ENCODE measurements at places on chromosomes 1 and 21.

DNA sequence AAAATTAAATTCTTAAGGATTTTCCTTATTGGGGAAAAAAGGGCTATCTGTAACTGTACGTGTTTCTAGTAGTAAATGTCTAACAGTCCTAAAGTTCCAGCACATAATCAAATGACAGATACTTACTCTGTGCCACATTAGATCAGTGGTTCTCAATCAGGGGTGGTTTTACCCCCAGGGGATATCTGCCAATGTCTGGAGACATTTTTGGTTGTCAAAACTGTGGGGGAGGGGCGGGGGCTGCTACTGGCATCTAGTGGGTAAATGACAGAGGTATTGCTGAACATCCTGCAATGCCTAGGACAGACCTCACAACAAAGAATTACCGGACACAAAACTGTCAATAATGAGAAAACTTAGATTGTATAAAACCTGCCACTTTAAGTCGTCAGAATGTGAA, 33.4 kb upstream of the PTPRC start:
- no peak for DNase-seq

DNA sequence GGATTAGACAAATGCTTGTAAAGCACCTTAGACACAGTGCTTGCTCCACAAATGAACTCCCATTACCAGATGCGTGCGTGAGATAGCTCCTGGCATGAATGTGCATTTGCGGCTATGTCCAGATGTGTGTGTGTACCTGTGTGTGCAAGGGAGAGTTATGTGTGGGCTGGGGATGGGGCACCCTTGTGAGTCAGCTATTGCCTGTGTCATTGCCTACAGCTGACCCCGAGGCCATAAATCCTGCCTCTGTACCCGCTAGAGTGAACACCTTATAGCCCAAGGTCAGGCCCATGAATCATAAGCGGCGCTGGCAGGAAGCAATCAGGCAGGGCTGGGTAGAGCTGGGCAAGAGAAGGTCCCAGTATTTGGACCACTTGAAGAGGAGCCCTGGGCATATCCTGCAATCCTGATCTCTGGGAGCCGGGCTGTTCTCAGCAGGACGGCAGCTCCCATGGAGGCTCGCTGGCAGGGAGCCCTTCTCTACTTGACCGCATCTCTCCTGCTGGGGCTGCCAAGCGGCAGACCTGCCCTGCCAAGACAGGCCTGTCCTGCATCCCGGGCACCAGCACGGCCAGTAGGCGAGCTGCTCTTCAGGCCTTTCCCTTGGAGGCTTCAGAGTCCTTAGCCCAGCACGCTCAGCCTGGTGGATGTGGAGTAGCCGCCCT, 86.4 kb downstream of the TMEM53 start:
- DNase-seq: no peak

- DNase-seq: no peak
Measured at GRCh38 chr21:34726627-34727337, 58.0 kb downstream of the CLIC6 start.

GRCh38 chr21:32198384-32198783, 80.5 kb downstream of the MIS18A start:
- DNase-seq: no peak

GRCh38 chr1:156608036-156608674, 6.9 kb upstream of the GPATCH4 start:
- peak; percentile 33 for DNase-seq

GRCh38 chr1:220153147-220153546, 59.2 kb downstream of the IARS2 start:
- no peak for DNase-seq

DNA sequence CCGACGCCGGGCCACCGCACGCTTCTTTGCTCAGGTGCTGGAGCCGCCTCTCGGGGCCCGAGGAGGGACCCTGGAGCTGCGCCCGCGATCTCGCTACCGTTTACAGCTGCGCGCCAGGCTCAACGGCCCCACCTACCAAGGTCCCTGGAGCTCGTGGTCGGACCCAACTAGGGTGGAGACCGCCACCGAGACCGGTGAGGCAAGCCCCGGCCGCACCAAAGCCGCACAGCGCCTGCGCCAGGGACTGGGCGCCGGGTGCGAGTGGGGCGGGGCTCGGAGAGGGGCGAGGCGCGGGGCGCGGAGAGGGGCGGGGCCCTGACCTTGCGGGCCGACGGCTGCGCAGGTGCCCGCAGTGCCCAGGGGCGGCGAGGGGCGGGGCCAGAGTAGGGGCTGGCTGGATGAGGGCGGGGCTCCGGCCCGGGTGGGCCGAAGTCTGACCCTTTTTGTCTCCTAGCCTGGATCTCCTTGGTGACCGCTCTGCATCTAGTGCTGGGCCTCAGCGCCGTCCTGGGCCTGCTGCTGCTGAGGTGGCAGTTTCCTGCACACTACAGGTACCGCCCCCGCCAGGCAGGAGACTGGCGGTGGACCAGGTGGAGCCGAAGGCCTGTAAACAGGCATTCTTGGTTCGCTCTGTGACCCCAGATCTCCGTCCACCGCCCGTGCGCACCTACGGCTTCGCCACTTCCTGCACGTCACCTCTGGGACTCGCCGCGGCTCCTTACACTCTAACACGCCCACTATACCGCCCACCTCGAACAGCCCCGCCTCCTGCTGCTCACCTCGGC, 9.8 kb upstream of the CDC20 start:
- DNase-seq: peak; percentile 34

DNA sequence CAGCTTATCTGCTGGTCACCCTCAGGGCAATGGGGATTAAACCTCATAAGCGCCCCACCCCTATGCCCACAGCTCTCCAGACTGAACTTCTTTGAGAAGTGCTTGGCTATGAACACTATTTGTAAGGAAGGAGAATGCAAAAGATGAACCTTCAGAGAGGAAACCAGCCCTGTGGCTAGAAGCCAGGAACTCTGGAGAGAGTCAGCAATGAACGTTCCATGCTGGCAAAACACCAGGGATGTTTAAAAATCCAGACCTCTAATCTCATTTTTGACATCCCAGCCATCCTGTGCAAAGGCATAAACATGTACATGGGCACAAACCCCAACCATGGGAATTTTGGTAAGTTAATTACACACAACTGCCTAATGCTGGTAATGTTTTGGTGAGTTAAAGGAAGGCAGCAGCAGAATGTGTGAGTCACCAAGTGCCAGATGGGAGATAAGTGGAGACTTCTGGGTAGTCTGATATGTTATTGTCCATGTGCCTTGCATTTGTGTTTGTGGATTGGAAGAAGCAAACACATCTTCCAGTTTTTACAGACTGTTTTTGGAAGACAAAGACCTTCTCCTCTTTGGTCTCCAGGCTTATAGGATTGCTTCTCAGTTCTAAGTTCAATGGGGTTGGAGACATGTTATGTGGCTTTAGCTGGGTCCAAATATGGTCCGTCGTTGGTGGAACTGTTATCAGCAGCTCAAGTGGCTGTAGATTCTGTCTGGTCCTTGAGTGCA, 174.1 kb upstream of the ETV3 start:
- DNase-seq: no peak

GRCh38 chr1:201217146-201217545, 26.5 kb downstream of the IGFN1 start:
- DNase-seq: no peak

- no peak for DNase-seq
Measured at GRCh38 chr1:65231718-65232330, 77.5 kb upstream of the DNAJC6 start.

- DNase-seq: no peak
Measured at GRCh38 chr1:230818901-230819300, 49.4 kb downstream of the C1orf198 start.

DNA sequence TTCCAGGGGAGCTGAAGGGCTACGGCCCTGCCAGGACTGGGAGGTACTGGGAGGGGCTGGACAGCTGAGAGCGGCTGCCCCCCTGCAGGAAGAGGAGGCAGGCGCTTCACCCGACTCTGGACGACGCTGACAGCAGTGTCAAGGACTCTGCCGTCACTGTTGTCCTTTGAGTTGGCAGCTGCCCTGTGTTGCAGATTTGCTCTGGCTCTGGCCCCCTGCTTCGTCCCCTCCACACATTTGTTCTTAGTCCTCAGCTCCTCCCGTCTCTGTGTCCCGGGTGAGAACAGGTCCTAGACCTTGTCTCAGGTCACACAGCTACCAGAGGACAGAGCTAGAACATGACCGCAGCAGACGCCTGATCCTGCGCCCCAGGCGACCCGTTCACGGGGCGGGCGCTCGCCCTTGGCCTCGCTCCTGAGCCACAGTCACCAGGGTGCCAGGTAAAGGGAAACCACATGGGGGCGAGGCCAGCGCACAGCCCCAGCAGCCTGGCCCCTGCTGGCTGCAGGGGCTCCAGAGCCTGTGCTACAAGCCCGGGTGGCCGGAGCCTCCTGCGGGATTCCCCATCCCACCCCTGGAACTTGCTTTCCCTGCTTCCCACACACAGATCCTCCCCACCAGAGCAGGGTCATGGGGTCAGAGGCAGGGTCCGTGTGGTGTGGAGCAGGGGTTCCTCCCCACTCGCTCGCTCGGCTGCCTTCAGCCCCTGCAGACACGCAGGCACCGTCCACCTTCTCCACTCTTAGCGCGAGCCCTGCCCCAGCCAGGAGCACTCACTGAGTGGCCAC, 10.7 kb upstream of the NPHP4 start:
- no peak for DNase-seq

GRCh38 chr1:203512848-203513584, 19.1 kb downstream of the OPTC start:
- DNase-seq: peak; percentile 21

GRCh38 chr1:22221233-22221780, 78.4 kb upstream of the WNT4 start:
- DNase-seq: no peak

DNA sequence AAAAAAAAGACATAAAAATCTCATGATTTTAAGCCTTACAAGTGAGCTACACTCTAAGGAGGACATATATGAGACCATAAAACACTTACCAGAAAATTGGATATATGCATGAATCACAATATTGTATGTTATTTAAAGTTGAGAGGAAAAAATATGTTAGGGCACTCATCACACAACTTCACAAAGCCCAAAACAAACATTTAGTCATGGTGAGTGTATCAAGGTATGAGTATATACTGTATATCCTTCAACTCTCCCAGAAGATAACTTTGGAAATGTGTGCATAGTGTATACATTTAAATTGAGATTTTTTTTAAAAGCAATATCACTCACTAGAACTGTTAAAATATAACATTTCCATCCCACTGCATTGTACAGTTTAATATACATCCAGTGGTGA, 259.3 kb downstream of the SRGAP2C start:
- DNase-seq: no peak

GRCh38 chr1:235423214-235423652, 56.0 kb downstream of the TBCE start:
- DNase-seq: no peak

GRCh38 chr21:38376235-38376634, 119.4 kb downstream of the KCNJ15 start:
- no peak for DNase-seq

GRCh38 chr1:232952514-232953499, 2.4 kb downstream of the NTPCR start:
- DNase-seq: peak; percentile 13

- no peak for DNase-seq
Measured at GRCh38 chr1:213533125-213533524, 454.6 kb upstream of the PROX1 start.

DNA sequence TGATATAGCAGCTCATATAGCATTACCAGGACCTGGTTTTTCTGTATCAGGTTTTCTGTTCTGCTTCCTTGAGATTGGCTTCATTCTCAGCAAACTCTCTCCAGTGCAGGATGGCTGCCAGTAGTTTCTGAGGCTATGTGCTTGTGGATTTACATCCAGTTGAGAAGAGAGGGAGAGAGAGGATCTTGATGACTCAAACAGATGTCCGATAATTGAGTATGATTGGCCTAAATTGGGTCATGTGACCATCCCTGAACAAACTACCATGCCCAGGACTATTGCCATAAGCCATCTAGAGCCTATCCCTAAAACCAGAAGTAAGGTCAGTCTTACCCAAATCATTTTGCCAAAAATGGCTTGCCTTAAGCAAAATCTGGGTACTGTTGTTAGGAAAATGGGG, 18.1 kb upstream of the PSMA5 start:
- DNase-seq: no peak

GRCh38 chr1:41537251-41537650, 52.8 kb upstream of the EDN2 start:
- DNase-seq: no peak

DNA sequence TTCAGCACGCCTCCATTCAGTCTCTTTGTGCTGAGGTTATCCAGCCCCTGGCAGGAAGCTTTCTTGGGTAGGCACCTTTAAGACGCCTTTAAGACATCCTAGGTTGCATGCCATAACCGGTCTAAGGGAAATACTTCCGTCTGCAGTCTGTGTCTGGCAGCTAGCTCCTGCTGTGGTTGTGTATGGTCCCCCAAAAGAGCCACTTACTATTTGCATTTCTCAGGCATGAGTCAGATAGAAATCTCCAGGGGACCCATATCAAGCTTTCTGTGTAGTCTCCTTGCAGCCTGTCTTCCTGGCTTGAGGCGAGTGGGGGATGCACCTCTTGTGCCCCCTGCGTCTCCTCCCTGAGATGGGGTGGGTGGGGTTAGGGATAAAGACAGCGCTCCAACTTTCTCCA, 10.0 kb upstream of the RYR2 start:
- no peak for DNase-seq

GRCh38 chr1:22711591-22712501, 1.2 kb downstream of the EPHB2 start:
- DNase-seq: no peak

DNA sequence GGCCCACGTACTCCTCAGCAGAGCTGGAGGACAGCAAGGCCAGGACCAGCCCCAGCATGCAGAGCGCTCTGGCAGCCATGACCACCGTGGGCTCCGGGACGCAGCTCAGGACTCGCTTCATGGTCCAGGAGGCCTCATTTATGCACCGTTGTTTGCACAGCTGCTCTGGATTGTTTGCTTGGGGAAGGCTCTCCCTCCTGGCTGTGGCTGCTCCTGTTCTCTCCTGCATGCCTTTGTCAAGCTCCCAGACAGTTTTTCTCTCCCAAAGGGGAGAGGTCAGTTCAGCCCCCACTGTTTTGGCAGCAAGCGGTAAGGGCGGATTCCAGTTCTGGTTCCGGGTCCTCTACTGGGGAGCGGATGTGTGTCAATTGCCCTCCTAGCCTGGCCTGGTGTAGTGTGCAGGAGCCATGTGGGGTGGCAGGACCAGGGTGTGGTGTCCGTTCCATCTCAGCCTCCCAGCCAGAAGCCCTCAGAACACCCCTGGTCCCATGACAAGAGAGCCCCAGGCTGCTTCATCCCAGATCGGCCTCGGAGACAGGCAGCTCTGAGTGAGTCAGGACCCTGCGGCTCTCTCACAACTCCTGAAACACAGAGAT, at the start of gene TFF3:
Gene TFF3, minus strand, starts transcription at position 114 of the 596 bp plus-strand sequence. Its CDS starts 35 bp downstream, at position 79.
- DNase-seq: no peak

- no peak for DNase-seq
Measured at GRCh38 chr1:35180776-35181374, 12.1 kb downstream of the SFPQ start.

Data from stimulated activated CD4-positive, alpha-beta T cell treated with anti-CD3 and anti-CD28 coated beads, Interleukin-4, amount 100 ng/mL, for 4 hours (primary cell).